Activated T-helper 1 cell treated with Interleukin-2 at 50 U/mL for 16 hours (primary cell): ENCODE measurements at places on chromosomes 3 and 15.

- DNase-seq = no peak
These were observed 10.6 kb downstream of the XXYLT1 start for GRCh38 chr3:195260280-195260905.

GRCh38 chr3:159322322-159322939 lies 520.6 kb downstream of the MFSD1 start:
- no peak for DNase-seq

- DNase-seq = peak; percentile 34
These were observed 15.3 kb upstream of the IREB2 start for GRCh38 chr15:78422571-78423340.

GRCh38 chr3:102290241-102290640 lies 144.6 kb upstream of the ZPLD1 start:
- no peak for DNase-seq

DNA sequence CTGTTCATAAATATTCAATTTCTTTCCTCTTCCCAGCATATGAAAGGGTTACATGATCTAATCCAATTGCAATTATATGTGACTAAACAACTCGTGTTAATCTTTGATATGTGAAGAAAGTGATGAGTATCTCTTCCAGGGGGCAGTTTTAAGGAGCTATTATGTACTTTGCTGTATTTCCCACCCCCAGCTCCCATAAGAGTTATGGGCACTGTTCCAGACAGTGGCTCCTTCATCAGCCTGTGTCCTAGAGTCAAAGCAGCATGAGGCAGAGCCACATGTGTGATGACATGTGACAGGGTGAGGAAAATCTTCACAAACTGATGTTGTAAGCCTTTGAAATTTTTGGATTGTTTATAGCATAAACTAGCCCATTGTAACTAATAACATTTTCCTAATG lies 315.4 kb downstream of the DIPK2A start:
- no peak for DNase-seq

DNA sequence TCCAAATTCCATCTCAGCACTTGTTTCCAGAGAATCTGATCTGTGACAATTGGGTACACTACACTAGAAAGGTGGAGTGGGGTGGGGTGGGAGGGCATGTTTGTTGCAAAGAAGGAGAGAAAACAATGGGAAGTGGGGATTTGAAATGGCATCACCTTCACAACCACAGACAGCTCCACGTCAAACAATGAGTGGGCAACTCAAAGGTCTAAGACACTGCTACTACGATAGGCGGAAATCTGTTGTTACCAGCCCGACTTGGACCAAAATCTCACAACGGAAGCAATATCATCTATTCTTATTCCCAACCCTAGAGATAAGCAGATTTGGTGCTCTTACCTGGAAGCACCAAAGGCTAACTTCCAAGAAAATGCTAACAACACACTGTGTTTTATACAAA lies 3.3 kb downstream of the CYP19A1 start:
- no peak for DNase-seq

DNA sequence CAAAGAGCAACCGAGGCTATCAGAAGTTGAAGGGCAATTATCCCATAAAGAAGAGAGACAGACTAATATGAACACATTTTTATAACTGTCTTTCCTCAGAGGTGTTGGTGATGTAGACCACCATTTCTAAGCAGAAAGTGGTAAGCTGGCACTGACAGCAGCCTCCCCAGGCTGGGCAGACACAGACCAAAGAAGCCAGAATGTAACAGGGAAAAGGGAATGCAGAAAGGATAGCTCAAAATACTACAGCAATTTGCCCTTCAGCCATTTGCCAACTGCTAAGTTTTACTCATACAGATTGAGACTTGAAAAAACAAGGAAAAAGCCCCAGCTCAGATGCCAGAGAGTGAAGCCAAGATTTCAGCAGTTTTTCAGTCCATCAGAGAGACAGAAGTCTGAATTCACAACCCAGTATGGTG lies 73.5 kb upstream of the ABI3BP start:
- DNase-seq = no peak

- no peak for DNase-seq
These were observed 2.8 kb upstream of the THSD4 start for GRCh38 chr15:71112429-71112828.

GRCh38 chr3:134144694-134145093 lies 106.0 kb downstream of the RYK start:
- DNase-seq = no peak

DNA sequence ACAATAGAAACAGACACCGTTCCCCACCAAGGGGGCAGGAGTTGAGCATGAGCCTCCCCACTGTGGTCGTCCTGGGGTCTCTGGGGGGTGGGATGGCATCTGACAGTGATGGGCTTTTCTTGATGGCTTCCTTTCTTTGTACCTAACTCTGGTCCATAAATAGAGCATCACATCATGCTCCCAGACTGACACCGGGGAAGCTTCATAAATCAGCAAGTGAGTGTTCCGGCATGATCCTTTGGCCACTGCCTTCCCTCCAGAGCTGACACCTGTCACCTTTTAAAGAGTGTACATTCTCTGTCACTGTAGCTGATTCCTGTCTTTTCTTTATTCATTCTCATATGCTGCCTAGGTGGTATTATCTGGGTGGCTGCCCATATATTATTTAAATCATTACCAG lies 129.9 kb downstream of the ROBO2 start:
- DNase-seq = no peak

DNA sequence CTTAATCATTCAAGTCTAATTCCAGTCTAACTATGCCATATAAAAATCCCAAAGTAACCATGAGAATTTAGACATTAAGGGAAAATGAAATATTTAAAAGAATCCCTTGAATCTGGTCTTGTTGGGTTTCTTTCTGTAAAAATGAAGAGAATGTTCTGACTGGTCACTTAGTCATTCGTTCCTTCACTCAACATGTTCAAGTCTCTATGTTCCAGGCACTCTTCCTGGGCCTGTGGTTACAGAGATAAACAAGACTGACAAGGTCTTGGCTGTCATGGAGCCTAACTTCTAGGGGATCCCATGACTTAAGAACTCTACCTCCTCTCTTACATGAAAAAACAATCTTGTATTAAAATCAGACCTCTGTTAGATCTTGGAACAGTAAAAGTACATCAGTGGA lies 638.6 kb upstream of the TBL1XR1 start:
- DNase-seq = no peak

GRCh38 chr3:11539218-11539617 lies 104.5 kb downstream of the VGLL4 start:
- no peak for DNase-seq

- DNase-seq = no peak
These were observed 2.7 kb downstream of the SPESP1 start for GRCh38 chr15:68933001-68933400.

- DNase-seq = no peak
These were observed 72.5 kb upstream of the HERC1 start for GRCh38 chr15:63906266-63906584.

- no peak for DNase-seq
These were observed 10.8 kb downstream of the SRP14 start for GRCh38 chr15:40028193-40028592.
